GOT3 (cell line): ENCODE measurements at places on chromosomes 2 and 18.

- DNase-seq, result no peak
These were observed 22.0 kb downstream of the KATNAL2 start for GRCh38 chr18:46939337-46939963.

GRCh38 chr2:184032983-184033382, 565.3 kb upstream of the ZNF804A start:
- no peak for DNase-seq

DNA sequence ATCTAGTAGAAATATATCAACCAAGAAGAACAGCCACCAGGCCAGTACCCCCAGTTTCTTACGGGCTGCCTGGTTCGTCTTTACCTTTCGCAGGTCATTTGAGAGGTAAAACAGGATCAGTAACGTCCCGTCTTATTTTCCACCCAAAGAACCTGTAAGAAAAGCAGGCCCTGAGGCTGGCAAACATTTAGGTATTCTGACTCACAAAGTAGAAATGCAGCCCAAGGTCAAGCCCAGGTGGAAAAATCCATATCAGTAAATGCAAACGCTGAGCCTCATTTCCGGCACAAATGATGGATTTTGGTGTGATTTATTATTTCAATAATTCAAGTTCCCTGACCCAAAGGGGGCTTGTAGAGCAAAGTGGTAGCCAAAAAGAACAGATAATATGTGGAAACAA, 171.2 kb downstream of the ZNF516 start:
- DNase-seq, result no peak

GRCh38 chr18:61034580-61034979, 298.6 kb upstream of the CDH20 start:
- no peak for DNase-seq

DNA sequence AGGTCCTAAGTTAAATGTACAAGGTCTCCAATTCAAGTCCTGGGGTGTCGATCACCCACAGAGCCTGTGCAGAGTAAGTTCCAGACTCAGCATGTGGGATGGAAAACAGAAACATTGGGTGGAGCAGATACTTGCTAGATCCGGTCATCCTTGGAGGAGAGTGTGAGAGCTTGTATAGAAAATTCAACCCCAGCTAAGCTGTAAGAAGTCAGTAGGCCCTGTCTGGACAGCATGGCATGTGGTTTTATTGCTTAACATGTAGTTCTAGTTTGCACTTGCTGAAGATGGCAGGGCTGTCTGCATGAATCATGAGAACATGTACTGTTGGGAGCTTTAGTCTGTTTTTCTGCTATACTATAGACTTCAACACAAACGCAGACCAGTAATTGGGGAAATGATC, 189.6 kb upstream of the RMP24 start:
- DNase-seq, result no peak

DNA sequence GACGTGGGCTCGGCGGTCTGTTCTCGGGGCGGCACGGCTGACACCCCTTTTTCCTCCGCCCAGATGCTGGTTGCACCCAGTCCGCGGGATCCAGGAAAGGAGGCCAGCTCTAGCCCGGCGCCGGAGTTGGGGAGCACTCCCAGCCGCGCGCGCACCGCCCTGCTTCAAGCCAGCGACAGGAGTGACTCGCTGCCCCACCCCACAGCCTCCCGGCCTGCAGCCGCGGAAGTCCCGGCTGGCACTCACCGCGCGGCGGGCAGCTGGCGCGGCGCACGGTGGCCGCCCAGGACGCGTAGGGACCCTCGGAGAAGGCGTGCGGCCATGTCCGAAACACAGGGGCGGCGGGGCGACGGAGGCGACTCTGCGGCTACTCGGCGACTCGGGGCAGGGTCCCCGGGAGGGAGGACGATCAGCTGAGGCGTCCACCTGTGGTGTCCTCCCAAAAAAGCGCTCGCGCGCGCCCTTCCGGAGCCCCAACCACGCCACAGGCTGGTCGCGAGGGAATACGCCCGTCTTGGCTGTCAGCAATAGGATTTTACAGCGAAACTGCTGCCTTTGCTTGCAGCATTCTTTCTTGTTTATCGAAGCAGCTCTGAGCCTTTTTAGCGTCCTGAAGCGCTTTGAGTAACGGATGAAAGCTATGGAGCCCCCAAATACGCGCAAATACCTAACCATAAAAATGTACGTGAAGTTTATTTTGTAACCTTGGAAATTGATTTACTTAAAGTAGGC, at the start of gene ACADL:
ACADL (minus strand) TSS at position 507 of the 732 bp plus-strand sequence; CDS start at position 323, 184 bp downstream.
- DNase-seq, result no peak

- no peak for DNase-seq
These were observed 183.4 kb upstream of the CDH7 start for GRCh38 chr18:65567372-65567771.

GRCh38 chr18:40902436-40902835, 1052.6 kb upstream of the PIK3C3 start:
- no peak for DNase-seq

- no peak for DNase-seq
These were observed 38.1 kb downstream of the RALB start for GRCh38 chr2:120290737-120291136.

- DNase-seq, result no peak
These were observed 25.8 kb downstream of the LDAH start for GRCh38 chr2:20797096-20797495.

DNA sequence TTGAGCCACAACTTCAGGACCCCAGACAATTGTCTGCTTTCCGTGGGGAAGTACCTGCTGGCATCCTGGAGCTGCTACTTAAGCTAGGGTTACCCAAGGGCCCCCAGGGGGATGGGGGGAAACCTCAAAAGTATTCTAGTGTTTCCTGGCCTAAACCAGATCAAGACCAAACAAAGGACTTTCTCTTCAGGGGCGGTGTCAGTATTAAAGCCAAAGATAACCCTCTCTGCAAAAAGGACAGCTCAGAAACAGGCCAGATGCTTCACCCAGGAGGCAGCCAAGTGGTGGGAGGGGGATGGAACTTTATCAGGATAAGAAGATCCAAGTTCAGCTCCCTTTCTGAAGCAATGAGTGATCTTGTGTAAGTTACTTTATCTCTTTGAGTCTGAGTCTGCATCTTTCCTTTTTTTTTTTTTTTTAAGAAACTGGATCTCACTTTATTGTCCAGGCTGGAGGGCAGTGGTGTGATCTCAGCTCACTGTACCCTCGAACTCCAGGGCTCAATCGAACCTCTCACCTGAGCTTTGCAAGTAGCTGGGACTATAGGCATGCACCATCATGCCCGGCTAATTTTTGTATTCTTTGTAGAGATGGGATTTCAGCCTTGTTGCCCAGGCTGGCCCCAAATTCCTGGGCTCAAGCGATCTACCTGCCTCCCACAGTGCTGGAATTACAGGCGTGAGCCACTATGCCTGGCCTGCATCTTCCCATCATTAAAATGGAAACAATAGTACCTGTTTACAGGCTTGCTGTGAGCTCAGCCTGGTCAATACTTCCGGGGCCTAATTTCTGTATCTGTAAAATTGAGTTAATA, 151.8 kb upstream of the PTPRM start:
- no peak for DNase-seq

- no peak for DNase-seq
These were observed 81.3 kb downstream of the NFATC1 start for GRCh38 chr18:79476918-79477571.

- no peak for DNase-seq
These were observed 20.3 kb downstream of the CHMP1B start for GRCh38 chr18:11871501-11871900.

- DNase-seq, result no peak
These were observed 213.1 kb downstream of the BABAM2 start for GRCh38 chr2:28103611-28104010.

GRCh38 chr2:53877556-53877955, 17.8 kb upstream of the GPR75 start:
- no peak for DNase-seq

DNA sequence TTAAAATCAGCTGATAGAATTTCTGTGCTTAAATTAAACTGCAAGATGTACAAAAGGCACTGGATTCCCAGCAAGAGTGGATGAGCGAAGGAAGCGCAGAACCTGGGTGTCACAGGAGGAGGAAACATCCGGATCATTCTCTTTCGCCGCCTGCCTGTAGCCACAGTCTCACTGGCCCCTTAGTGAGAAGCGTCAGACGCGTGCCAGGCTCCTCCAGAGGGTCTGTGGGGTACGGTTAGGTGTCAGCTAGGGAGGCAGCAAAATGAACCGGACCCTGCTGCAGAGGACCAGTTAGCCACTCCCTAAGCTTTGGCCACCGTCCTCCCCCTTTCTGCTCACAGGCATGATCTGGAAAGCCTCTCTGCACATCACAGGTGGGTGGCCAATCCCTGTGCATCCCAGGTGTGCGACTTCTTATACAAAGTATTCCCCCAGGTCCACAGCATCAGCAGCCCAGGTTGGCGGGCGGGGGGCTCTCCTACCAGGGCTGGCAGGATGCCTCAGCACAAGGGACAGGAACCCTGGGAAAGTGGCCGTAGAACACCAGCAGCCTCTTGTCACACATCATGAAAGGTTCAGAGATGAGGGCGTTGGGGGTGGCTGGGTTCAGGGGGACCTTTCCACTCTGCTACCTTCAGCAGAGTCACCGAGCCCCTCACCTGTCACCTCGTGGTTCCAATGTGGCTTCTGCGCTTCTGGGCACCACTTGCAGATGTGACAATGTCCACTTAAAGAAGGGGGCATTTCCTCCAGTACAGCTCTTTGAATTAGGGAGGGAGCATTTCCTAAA, 61.1 kb upstream of the SLC66A3 start:
- DNase-seq, result no peak

DNA sequence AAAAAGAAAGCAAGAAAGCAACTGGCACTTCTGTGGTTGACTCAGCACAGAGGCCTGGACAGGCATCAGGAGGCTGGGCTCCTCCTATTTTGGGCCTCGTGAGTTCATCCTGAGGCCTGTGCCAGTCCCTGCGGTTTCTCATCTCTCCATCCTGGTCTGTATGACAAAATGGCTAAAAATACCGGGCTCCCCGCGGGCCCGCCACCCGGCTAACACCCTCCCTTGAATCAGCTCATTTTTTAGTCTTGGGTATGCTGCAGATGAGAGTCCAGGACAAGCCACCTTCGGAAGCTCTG, 62.3 kb upstream of the YWHAQ start:
- peak; percentile 65 for DNase-seq

DNA sequence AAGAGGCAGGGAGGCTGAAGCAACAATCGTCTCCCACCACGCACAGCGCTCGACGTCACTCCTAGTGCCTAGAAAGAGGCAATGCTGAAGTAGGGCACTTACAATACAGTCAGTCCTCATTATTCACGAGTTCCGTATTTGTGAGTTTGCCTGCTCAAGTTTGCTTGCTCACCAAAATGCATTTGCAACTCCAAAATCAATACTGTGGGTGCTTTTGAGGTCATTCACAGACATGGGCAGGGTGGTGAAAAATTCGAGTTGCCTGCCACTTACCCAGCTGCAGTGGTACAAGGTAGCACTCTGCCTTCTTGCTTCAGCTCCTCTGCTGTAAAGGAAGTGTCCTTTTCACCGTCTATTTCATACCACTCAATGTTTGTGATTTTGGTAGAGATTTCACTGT, 113.7 kb upstream of the NCK2 start:
- no peak for DNase-seq

DNA sequence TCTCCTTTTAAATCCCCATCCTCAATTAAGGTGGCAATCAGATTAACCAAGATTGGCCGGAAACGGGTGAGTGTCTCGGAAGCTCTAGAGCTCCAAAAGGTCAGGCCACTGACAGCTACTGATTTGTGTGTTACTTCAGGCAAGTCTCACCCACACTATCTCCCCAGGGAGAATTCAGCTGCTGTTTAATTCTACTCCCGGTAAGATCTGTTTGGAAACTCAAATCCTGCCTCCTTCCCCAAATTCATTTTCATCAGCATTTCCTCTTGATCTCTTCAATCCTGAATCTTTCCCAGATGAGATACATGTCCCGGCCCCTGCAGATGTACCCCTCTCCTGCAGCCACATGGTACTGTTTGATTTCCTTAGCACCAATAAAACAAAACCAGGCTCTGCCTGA, 34.9 kb downstream of the EFR3B start:
- no peak for DNase-seq

- no peak for DNase-seq
These were observed 462.2 kb downstream of the BCL11A start for GRCh38 chr2:60091266-60091665.

- DNase-seq, result no peak
These were observed 645 bp downstream of the KCTD18 start for GRCh38 chr2:200509235-200509611.

- no peak for DNase-seq
These were observed 16.4 kb upstream of the ZNF385B start for GRCh38 chr2:179877601-179878364.

DNA sequence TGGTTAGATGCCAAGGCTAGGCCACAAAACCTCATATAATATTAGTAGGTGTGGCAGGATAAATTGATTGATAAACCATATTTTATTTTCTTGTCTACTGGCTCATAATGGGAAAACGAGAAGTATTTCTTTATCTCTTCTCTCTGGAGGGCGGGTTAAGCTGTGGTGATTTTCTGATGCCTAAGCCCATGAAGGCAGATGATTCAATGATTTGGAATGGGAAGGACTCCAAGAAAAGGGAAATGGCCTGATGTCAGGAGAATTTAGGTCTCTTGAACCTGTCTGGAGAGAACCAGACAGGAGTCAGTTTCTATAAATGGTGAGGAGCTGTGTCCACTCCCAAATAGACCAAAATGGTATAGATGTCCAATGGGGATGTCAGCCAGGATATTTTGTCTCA, 18.7 kb upstream of the MAP4K3 start:
- no peak for DNase-seq

DNA sequence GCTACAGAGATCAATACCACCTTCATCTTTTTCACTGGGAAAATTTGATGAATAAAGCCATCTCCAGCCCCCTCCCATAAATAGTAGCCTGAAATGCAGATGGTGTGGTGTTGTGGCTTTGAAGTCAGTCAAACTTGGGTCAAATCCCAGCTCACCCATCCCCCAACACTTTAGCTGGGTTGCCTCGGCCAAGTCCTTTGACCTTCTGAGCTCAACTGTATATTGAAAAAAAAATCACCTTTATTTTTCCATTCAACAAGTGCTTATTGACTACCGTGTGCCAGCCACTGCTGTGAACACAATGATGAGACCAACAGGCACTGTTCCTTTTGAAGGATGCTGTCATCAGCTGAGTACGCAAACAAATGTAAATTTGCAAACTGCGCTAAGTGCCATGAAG, 35.1 kb upstream of the NTSR2 start:
- no peak for DNase-seq

GRCh38 chr2:55357927-55358326, 61.7 kb downstream of the CCDC88A start:
- DNase-seq, result no peak

- no peak for DNase-seq
These were observed 69.3 kb downstream of the MRO start for GRCh38 chr18:50750546-50750945.

DNA sequence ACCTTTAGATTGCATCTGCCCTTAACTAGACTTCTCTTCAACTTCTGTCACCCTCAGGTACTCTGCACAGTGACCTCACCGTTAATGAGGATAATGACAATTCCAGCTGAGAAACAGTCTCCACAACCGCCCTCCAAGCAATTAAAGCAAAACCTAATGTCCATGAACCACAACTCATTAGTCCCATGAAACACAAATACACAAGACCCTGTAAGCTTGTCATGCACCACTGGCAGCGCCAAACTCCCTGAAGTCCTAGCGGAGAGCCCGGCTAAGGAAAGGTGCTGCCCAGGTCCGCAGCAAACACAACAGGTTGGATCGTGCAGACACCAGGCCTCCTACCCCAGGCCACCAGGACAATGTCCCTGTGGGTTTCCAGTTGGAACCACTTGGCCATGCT, 7.4 kb downstream of the SMAD7 start:
- DNase-seq, result no peak

- no peak for DNase-seq
These were observed 112.7 kb upstream of the TACR1 start for GRCh38 chr2:75311993-75312392.

GRCh38 chr2:205929246-205929942, 156.6 kb downstream of the INO80D start:
- DNase-seq, result no peak

- DNase-seq, result no peak
These were observed 71.9 kb downstream of the VWC2L start for GRCh38 chr2:214482728-214483127.
